DMS 273 treated with DMSO at 0.1 percent for 48 hours (cell line): ENCODE measurements at places on chromosomes 7 and 10.

DNA sequence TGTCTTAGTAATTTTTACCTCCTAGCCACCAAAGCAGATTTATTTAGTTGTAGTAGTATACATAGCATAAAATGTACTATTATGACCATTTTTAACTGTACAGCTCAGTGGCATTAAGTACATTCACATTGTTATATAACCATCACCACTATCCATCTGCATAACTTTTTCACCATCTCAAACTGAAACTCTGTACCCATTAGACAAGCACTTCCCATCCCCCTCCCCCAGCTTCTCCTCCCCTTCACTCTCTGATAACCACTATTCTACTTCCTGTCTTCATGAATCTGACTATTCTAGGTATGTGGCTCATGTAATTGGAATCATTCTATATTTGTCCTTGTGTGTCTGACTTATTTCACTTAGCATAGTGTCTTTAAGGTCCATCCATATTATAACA, 71.9 kb downstream of the MRPL32 start:
- no peak for DNase-seq

GRCh38 chr7:81427461-81427860, 342.4 kb downstream of the HGF start:
- no peak for DNase-seq

- DNase-seq: no peak
These were observed 81.2 kb downstream of the CTBP2 start for GRCh38 chr10:125079091-125079600.

GRCh38 chr10:5951167-5951711, 26.1 kb downstream of the IL15RA start:
- DNase-seq: no peak

DNA sequence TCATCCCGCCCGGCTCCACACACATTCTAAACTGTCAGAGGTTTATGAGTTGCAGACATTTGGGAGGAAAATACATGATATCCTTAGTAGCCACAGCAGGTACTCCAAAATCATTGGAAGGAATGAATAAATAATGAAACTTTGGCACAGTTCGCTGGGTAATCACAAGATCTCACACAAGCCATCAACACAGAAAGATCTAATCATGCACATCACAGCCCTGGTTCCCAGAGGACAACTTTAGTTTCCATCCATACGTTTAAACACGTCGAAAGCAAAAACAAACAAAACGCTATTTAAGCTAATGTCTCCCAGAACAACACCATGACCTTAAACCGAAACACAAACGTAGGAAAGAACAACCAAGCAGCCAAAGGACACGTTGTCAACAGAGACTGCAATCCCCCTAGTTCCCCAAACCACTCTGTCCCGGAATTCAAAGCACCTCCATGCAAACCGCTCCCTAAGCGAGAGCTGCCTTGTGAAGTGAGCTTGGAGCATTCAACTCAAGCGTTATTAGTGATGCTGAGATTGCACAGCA, 12.3 kb downstream of the SVIL start:
- DNase-seq: no peak

GRCh38 chr10:60733517-60733822, 44.8 kb upstream of the CDK1 start:
- no peak for DNase-seq

GRCh38 chr10:84360637-84361365, 32.4 kb downstream of the CCSER2 start:
- no peak for DNase-seq

- DNase-seq: no peak
These were observed 100.5 kb downstream of the CXCL12 start for GRCh38 chr10:44284198-44285084.

GRCh38 chr10:71644307-71645180, 75.0 kb downstream of the C10orf105 start:
- DNase-seq: no peak
